DMS 273 treated with DMSO at 0.1 percent for 48 hours (cell line): ENCODE measurements at places on chromosomes 4 and X.

DNA sequence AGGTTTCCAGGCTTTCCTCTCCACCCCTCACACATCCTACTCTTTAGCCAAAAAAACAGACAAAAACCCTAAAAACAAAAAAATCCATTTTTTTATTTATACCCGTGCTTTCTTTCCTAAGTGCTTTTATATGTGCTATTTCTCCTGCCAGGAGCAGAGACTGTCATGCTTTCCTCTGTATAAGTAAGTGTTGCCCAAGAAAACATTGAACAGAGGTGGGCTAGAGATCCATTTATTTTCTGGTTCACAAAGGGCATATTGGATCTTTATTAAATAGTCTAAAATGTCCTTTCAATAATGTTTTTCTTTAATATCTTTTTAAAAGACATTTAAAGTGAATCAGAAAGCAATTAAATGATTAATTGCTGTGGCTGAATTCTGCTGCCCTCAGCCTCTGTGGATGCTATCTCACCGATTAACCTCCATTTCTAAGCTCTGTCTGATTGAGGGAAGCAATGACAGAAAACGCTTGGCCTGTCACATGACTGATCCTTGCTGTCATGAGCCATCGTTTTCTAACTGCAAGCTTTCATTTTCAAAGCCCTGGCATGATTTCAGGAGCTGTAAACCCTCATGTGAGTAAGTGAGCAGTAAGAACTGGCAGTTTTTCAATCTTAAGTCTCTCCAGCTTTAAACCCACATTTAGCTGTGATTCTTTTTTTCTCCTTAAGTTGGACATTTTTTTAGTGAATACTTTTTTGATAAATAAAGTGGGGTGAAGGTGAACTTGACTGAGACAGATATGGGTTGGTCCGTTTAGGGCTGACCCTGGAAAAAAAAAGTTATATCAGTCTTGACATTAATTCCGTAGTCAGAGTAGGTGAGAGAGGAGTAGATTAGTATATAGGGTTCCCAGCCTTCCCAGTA, 180.7 kb upstream of the PGRMC2 start:
- DNase-seq = no peak

DNA sequence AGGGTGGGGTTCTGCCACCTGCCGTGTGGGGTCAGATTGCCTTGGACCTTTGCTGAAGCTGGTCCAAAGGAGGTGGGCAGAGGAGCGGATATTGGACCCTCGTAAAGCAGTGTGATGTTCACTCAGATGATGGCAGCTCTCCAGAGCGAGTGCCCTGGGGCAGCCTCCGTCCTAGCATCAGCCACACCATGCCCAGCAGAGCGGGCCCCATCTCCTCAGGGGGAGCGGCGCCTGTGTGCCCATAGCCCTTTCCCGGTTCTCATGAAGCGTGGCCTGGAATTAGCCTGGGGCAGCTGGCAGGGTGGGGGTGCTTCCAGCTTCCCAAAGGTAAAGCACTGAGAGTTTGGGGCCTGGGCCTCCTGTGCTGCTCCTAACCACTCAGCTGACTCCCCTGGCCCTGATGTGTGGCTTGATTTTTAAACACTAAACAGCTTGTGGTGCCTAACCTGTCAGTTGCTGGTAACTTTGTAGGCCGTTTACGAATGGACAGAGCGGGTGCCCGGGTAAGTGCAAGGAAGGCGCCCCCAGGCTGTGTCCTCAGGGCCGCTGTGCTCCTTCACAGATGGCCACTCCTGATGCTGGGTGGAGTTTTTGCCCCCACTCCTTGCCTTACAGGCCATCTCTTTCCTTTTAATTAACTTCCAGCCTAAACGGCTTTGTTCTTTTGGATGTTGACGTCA, 36.0 kb downstream of the NOP14 start:
- no peak for DNase-seq

- DNase-seq = peak; percentile 13
Measured at GRCh38 chrX:15242899-15243555, 26.9 kb downstream of the ASB9 start.

DNA sequence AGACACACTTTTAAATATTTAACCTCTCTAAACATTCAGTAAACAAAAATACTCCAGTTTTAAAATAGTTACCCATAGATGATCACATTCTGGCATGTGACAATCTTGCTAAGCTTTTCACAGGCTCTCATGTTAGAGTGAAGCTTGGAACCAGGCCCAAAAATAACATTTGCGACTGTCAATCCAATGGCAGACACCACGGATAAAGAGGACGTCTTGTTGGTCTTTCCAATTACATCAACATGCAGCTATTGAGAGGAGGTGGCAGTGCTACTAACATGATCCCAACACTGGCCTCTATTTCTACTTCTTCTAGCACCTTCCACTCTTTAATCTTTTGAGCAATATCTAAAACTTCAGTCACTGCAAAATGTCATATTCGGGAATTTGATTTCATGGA, 970.8 kb upstream of the TENM3 start:
- no peak for DNase-seq

DNA sequence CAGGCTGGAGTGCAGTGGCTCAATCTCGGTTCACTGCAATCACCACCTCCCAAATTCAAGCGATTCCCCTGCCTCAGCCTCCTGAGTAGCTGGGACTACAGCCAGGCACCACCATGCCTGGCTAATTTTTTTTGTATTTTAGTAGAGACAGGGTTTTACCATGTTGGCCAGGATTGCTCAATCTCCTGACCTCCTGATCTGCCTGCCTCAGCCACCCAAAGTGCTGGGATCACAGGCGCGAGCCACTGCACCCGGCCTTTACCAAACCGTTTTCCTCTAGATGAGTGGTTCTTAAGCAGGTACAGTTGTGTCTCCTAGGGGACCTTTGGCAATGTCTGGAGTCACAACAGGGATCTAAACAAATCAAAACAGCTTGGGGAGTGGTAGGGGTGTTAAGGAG, 11.6 kb downstream of the AMELX start:
- no peak for DNase-seq

GRCh38 chrX:144715337-144715736, 532.0 kb upstream of the SPANXN1 start:
- DNase-seq = no peak

DNA sequence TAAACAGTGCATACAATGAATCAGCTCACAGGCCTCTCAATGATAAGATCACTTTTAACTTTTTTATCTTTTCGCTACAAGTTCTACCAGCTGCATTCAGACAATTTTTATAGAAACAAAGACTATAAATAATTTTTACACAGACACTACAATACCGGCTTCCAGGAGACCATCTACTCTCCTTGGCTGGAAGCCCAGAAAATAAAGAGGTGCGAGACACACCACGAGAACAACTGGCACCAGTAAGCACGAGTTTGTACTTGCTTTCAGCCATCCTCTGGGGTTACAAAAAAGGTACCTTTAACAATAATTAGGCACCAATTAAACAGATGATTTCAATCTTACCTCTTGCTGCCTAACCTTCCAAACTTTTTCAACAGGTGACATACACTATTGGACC, 11.2 kb upstream of the PRDX4 start:
- no peak for DNase-seq

GRCh38 chrX:20361890-20362262, 95.2 kb upstream of the RPS6KA3 start:
- DNase-seq = no peak

DNA sequence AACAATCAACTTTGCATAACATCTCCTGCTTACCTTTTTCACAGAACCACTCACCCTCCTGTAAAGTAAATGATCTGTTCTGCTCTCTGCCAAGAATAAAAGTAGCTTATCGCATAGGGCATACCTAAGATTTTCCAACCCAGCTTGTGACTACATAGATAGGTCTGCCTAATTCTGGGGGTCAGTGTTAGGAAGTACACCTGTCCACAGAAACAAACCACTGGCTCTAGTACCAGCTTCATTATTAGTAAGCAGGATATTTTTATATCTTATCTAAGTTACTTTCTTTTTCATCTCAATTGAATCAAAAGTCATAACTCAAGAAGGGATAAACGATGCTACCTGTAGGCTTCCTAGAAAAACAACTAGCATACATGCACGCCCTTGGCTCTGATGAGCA, 23.8 kb downstream of the CXCL1 start:
- no peak for DNase-seq
